ENCODE measurements at places on chromosomes 11 and 22. TPM values are rescaled to one million over a fixed set of nuclear protein-coding genes. Genes with fewer than 3 reads are reported as not detected.
A peak's percentile ranks its signal among the peaks of the same experiment; 100 is the strongest.

The F2 gene
- not detected for total RNA-seq

The CRYBA4 gene
- total RNA-seq, result not detected

The MFRP gene
- total RNA-seq, result not detected

The OR10D3 gene
- total RNA-seq, result not detected

The CPT1A gene
- 25.9 TPM for total RNA-seq

The TNNT3 gene
- 1.2 TPM for total RNA-seq

DNA sequence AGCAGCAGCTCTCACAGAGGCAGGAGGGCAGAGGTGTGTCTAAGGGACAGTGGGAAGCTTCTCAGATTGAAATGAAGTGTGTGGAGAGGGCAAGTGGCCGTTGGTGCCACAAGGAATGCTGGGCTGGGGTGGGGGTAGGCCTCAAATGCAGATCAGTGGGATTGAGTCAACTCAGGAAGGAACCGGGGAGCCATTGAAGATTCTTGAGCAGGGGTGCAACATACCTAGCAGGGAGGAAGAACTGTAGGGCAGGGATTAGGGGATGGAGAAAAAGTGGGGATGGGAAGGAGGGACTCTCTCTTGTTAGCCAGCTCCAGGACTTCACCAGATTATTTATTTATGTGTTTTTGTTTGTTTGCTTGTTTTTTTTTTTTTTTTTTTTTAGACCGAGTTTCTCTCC is 2.9 kb upstream of the SEC14L2 start:
- no peak overlapping the region for H3K27ac ChIP-seq
- peaks cover 48% of the 10 kb centered on the region for H3K4me1 ChIP-seq
- H3K36me3 ChIP-seq, result peaks cover 3% of the 10 kb centered on the region
- H3K27me3 ChIP-seq, result no peaks in the 10 kb centered on the region
- H3K4me3 ChIP-seq, result no peak overlapping the region

GRCh38 chr11:88174709-88175568 is at the start of gene RAB38:
Gene RAB38, minus strand, starts transcription at chr11:88175443. Its CDS starts 59 bp downstream, at chr11:88175384.
- peaks cover 43% of the 10 kb centered on the region for H3K4me1 ChIP-seq
- H3K27ac ChIP-seq, result peak within 1 kb of the TSS; percentile 84
- H3K4me3 ChIP-seq, result peak within 1 kb of the TSS; percentile 86
- peaks cover 1% of the 10 kb centered on the region for H3K27me3 ChIP-seq
- no peaks in the 10 kb centered on the region for H3K36me3 ChIP-seq

GRCh38 chr11:18005376-18006129 is 7.3 kb downstream of the SERGEF start:
- no peaks in the 10 kb centered on the region for H3K4me1 ChIP-seq
- no peak for DNase-seq
- no peak overlapping the region for H3K27ac ChIP-seq
- H3K27me3 ChIP-seq, result no peaks in the 10 kb centered on the region

DNA sequence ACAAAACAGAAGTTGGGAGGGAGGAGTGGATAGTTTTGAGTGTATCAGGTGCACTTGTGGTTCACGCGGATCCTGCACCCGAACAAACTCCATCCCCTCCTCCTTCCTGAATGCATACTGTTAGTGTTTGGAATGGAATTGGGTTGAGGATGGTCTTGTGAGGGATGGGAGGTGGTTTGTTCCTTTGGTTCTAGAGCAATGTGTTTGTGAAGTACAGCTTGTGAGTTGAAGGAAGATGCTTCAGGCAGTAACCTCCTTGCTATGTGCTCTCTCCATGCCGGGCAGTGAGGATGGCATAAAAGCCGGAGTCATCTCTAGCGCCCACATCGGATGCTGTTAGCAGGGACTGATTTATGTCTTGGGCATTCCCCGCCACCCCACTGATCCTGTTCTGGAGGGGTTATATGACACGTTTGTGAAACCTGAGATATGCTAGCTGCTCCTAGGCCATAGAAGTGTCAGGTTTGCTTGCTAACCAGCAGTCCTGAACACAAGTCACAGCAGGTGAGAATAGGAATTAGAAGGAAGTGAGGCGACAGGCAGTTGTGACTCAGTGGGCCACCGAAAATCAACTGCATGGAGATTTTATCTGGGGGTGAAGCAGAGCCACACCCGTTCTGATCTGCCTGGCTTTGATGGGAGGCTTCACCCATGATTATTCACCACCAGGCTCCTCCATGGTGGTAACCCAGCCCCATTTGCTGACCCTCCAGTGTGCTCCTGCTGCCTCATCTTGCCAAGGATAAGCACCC is 2.2 kb downstream of the BCR start:
- H3K4me3 ChIP-seq, result peak overlapping the region; percentile 88
- H3K27me3 ChIP-seq, result no peaks in the 10 kb centered on the region
- peaks cover 55% of the 10 kb centered on the region for H3K4me1 ChIP-seq
- peak; percentile 84 for DNase-seq
- H3K27ac ChIP-seq, result peak overlapping the region; percentile 93

DNA sequence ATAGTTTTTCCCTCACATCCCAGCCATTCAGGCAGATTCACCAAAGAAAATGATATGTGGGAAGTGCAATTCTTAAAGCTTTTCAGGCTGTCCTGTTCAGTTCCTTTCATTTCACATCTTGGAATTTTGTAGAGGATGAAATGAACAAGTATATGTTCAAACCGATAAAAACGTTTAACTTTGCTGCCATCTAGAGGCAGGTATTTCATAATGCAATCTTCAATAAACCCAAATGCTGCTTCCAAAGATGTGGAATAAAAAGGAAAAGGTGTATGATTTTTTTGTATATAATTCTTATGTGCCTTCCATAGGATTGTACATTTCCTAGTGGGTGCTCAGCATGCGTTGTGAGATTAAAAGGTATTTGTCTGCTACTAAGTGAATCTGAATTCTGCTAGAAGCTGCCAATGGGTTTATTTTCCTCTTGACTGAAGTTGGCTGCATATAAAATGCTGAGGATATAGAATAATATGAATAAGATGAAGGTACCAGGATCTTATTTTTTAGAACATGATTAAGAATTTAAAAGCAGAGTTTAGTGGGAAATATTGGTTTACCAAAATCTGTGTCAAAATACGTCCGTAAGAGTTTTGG is 199.3 kb downstream of the PGR start:
- H3K4me3 ChIP-seq, result no peak overlapping the region
- H3K27me3 ChIP-seq, result no peaks in the 10 kb centered on the region
- DNase-seq, result no peak

- H3K4me1 ChIP-seq, result peaks cover 11% of the 10 kb centered on the region
- peaks cover 52% of the 10 kb centered on the region for H3K36me3 ChIP-seq
- H3K27ac ChIP-seq, result no peak overlapping the region
- no peaks in the 10 kb centered on the region for H3K27me3 ChIP-seq
- no peak overlapping the region for H3K4me3 ChIP-seq
These were observed 26.6 kb upstream of the L3MBTL2 start for GRCh38 chr22:41178425-41178975.

GRCh38 chr22:35393116-35394010 is 6.6 kb upstream of the MCM5 start:
- H3K4me3 ChIP-seq, result no peak overlapping the region
- no peaks in the 10 kb centered on the region for H3K36me3 ChIP-seq
- H3K4me1 ChIP-seq, result no peaks in the 10 kb centered on the region
- DNase-seq, result no peak
- peaks cover 2% of the 10 kb centered on the region for H3K27me3 ChIP-seq
- H3K27ac ChIP-seq, result peak overlapping the region; percentile 41

DNA sequence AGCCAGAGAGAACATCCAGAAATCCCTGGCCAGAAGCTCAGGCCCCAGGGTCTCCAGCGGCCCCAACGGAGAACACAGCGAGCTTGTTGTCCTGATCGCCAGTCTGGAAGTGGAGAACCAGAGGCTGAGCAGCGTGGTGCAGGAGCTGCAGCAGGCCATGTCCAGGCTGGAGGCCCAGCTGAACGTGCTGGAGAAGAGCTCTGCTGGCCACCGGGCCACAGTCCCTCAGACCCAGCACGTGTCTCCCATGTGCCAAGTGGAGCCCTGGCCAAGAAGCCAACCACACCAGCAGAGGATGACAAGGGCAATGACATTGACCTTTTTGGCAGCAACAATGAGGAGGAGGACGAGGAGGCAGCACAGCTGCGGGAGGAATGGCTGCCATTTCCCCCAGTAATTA is 20.6 kb upstream of the SCGB1D1 start:
- no peak overlapping the region for H3K27ac ChIP-seq
- no peaks in the 10 kb centered on the region for H3K36me3 ChIP-seq
- no peak for DNase-seq

Measured in activated CD4-positive, alpha-beta T cell treated with anti-CD3 and anti-CD28 coated beads, Interleukin-2, amount 10 ng/mL, durations not matched to agents 24 days and 14 days (primary cell).